ENCODE measurements at places on chromosomes 2 and 18.

DNA sequence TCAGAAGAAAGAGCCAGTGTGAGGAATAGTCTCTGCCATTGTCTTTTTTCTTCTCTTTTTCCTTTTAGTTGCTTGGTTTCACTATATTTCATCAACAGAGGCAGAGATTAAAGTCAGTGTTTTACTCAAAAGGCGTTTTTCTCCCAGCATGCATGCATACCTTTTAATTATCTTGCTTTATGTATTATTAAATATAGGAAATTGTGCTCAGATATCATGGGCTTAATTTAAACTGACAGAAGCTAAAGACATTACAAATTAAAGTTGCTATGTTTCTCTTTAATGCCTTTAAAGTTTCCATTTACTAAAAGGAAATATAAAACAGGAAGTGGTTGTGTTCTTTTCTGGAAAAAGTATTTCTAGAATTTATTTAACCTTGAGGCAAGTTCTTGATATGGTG is 223.3 kb upstream of the ATP5MC3 start:
- no peak for DNase-seq

- no peak for DNase-seq
These were observed 76.4 kb upstream of the ITGA6 start for GRCh38 chr2:172350839-172351479.

DNA sequence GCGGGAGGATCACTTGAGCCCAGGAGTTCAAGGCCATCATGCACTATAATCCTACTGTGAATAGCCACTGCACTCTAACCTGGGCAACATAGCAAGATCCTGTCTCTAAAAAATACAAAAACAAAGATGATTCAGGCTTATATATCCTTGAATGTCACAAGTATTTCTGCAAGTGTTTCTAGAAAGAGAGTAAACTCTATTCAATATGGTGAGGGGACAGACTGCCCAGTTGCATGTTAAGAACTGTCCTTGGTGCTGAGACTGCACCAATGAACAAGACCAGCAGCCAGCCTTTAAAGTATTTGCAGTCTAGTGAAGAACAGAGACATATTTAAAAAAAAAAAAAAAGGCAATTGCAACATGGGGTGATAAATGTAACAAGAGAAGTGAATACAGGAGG is 16.4 kb downstream of the MAP3K19 start:
- DNase-seq, result peak; percentile 28

- DNase-seq, result no peak
These were observed 59.1 kb downstream of the ZNF385B start for GRCh38 chr2:179802051-179802882.

DNA sequence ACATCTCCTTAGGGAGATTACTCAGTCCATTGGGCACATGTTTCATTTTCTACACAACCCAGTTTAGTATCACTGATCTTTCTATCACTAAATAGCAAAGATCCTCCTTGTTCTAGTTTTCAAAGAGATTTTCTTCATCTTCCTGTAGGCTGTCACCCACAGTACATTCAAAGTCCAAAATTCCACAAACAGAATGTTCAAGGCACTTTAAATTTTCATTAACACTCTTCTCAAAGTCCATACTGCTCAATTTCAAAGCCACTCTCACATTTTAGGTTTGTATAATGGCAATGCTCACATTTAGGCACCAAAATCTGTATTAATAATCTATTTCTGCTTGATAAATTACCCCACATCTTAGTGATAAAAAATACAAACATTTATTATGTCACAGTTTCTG is 152.8 kb downstream of the FSIP2 start:
- DNase-seq, result no peak

DNA sequence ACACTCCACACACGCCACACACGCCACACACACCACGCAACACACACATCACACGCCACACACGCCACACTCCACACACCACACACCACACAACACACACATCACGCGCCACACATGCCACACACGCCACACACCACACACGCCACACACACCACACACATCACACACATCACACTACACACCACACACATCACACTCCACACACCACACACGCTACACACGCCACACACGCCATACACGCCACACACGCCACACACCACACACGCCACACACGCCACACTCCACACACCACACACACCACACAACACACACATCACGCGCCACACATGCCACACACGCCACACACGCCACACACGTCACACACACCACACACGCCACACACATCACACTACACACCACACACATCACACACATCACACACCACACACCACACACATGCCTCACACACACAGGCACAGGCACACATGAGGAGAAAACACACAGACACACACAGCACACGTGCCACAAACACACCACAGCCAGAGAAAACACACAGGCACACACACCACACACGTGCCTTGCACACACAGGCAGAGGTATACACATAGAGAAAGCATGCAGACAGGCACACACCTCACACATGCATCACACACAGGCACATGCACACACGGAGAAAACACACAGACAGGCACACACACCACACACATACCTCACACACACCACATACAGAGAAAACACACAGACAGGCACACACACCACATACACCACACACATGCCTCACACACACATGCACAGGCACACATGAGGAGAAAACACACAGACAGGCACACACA is 241.5 kb upstream of the MYT1L start:
- no peak for DNase-seq

DNA sequence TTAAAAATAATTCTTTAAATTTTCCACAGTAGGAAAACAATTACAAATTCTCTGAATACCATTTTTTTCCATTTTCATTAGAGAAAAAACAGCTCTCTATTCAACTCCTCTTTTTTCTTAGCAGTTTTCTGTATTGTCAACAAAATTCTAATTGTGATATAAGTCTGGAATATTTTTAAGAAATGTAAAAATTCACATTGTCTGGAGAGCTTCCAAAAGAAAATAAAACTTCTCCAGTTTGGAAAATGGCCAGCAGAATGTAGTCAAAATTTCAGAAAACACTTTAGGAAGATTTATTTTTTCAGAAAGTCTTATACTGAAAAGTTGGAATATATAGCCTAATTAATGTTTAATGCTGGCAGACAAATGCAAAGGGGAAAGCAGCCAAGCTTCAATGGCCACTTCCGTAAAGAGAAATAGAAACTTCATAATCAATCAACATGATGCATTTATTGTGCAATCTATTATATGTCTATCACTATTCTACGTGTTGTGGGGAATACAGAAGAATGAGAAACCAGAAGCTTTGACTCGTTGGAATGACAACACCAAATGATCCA is 733.2 kb upstream of the PKDCC start:
- no peak for DNase-seq

- peak; percentile 66 for DNase-seq
These were observed 5.1 kb upstream of the PAX8 start for GRCh38 chr2:113283704-113284284.

DNA sequence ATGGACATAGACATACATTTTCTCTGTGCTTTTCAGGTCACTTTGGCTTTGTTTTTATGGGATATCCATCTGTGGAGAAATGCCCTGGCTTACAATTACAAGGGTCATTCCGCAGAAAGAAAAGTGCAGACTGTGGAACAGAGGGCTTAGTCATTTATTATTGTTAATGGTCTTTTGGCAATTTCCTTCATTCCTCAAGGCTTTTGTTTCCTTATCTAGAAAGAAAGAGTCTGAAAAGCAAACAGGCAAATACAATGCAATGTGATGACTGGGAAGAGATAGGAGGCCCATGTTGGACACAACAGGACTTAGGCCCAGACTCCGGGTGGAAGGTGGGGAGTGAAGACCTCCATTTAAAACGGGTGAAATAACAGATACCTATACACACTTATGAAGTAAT is 129.5 kb upstream of the CAVIN2 start:
- DNase-seq, result no peak

DNA sequence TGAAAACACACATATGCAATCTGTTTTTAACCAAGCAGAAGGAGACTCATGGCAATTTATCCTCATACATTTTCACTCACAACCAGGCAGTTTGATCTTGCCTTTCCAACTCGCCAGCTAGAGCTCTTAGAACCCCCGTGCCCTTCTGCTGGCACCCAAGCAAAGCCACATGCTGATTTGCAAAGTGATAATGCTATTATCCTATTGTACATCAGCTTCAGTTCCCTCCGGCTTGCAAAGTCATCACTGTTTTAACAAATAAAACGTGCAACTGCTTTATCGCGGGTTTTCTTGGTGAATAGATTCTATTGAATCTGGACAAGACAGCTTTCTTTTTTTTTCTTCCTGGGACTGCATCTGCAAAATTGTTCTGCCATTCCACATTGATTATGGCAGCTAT is 314.6 kb downstream of the LNPK start:
- no peak for DNase-seq

DNA sequence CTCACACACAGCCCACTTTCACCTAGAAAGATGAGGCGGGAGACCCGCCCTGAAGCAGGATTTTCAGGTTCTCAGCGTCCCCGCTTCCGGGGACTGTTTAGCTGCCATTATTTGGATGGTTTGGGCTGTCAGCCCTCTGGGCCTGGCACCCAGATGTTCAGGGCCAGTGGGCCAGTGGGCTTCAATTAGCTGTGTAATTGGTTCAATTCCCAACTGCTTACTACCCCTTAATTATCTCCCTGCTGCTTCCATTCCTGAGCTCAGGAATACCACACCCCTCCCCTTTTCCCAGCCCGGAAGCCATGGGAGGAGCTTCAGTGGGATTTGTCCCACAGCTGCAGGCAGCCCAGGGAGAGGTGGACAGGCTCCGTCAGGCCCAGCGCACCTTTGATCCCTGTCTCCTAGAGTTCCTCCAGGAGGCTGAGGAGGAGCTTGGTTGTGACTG is 114.1 kb upstream of the MYCN start:
- no peak for DNase-seq

GRCh38 chr2:118835746-118836410 is 11.6 kb downstream of the EN1 start:
- no peak for DNase-seq

DNA sequence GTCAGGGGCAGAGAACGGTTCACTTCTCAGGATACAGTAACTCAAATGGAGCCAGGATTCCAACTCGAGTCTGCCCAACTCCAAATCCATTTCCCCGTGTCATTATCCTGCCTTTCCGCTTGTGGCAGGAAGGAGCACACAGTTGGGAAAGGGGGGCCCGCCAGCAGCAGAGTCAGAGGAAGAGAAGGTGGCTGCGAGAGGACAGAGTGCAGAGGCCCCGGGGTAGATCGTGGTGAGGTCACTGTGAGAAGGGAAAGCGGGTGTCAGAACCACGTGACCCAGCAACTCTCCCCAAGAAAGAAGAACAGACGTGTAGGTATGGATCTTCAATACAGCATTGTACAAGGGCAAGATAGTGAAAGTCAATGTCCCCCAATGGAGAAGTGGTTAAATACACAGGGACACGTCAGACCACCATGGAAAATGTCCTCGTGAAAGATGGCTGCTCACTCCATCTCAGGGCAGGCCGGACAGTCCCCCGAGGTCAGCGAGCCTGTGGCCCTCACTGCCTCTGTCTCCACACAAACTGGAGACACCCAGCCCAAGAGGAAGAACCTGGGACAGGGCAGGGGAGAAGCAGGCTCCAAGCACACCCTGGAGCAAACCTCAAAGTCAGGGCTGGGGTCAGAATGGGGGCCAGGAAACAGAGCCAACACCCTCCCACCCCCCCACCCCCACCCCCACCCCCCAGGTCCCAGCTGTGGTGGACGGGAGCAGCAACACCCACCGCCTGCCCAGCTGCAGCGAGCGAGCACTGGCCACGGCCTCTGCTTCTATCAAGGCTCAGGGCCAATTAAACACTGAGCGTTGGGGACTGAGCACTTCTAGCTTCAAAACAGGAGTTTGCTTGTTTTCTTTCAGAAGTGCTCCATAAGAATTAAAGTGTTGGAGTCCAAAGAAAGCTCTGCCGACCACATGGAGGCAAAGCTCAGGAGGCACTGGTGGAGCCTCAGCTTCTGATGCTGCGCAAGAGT is 92.7 kb downstream of the EIPR1 start:
- DNase-seq, result no peak

- DNase-seq, result no peak
These were observed 43.1 kb downstream of the RBMS1 start for GRCh38 chr2:160450486-160450885.

DNA sequence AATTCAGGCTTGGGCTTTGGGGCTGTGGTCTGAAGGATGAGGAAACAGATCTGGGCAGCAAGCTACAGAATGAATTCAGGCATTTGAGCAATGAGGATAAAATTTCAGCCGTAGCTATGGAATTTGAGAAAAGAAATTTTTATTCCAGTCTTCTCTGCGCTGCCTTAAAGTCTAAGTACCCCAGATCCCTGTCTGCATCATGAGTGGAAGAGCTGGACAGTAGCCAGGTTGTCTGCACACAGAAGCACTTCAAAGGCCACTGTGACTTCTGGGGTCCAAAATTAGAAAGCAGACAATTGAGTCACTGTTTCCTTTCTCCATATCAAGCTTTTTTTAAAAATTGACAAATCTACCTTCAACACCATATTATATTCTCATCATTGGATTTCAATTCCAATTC is 787.6 kb upstream of the GCFC2 start:
- no peak for DNase-seq

DNA sequence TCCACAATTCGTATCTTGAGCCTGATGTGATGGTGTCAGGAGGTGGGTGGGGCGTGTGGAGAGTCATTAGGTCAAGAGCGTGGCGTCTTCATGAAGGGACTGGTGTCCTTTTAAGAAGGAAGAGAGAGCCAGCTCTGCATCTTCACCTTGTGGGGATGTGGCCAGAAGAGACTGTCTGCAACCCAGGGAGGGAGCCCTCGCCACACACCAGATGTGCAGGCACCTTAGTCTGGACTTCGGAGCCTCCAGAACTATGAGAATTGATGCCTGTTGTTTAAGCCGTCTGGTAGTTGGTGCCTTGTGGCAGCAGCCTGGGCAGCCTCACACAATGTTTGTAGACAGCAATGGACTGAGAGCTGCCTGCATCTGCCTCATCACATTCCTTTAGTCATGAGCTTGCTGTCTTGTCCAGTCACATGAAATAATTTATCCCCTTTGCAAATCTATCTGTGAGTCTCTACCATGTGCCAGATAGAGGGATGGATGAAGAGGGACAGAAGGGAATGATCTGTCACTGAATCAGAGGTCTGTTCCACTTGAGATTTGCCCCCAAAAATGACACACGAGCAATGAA is 61.0 kb downstream of the MYT1L start:
- DNase-seq, result no peak

DNA sequence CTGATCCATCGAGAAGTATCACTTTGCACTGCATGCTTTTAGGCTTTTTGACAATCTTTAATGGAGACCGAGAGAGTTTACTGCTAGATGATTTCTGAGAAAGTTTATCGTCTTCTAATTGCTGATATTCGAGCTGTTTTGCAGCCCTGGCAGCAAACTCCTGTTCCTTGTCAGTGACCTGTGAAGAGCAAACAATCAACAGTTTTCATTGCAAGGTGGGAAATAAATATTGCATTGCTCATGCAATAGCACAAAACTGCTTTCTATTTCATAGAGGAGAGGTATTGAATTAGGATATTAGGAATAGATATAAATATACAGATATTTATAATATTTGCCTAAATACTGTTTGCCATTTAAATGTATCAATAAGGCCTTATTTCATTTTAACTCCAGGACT is 65.5 kb downstream of the EPB41L3 start:
- DNase-seq, result no peak

DNA sequence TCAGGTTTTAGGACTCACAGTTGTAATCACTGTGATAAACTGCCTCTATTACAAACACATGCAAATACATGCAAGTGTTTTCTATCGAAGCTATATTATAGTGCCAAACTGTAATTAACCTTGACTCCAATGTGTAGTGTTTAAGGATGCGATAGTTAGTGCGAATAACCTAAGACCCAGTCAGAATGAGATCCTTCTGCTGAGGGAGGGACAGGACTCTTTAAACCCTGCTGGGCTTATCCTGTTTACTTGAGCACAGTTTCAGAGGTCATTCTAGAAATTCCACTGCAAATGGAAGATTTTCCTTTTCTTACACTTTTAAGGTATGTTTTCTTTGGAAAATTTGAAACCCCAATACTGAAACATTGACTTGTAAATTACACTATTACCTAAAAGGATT is 68.2 kb downstream of the CALCRL start:
- DNase-seq, result no peak
